Hematopoietic multipotent progenitor cell treated with erythropoietin and hydrocortisone succinate and interleukin-3 and kit ligand, for 6 days (in vitro differentiated cells): ENCODE measurements at places on chromosomes 5 and 9.
A peak's percentile ranks its signal among the peaks of the same experiment; 100 is the strongest.

DNA sequence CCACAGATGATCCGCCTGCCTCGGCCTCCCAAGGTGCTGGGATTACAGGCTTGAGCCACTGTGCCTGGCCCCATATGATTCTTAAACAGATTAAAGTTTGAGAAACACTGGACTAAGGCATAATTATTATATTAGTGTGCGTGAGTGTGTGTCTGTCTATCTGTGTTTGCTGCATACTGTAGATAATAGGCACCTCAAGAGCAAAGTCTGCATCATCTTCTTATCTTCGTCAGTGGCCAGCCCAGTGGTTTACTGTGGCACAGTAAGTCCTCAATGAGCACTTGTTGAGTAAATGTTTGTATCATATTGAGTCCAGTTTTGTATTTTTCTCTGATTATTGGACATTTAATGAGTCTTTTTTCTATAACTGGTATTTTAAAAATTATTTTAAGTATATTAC is 81.7 kb downstream of the ITGA1 start:
- DNase-seq: peak; percentile 85

GRCh38 chr9:93193388-93194220 is 9.7 kb downstream of the WNK2 start:
- DNase-seq: no peak

- no peak for DNase-seq
Observed at GRCh38 chr5:165139262-165139661, 1633.8 kb downstream of the MAT2B start.

DNA sequence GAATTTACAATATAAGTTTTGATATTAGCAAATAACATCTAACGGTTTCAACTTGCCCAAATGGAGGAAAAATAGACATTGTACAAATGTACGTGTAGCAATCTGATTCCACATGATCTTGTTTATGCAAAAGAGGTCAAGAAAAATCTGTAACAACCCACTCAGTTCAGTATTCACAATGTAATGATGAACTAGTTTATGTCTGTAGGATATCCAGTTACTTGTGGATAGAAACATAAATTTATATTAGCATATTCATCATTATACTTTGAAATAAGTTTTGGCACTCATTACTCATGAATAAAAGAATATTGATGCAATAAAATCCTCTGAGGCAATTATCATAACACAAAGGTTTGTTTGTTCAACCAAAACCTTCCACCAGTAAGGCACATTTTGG is 28.1 kb downstream of the PLK2 start:
- DNase-seq: no peak

GRCh38 chr9:133518200-133518599 is 6.6 kb downstream of the MYMK start:
- DNase-seq: no peak

DNA sequence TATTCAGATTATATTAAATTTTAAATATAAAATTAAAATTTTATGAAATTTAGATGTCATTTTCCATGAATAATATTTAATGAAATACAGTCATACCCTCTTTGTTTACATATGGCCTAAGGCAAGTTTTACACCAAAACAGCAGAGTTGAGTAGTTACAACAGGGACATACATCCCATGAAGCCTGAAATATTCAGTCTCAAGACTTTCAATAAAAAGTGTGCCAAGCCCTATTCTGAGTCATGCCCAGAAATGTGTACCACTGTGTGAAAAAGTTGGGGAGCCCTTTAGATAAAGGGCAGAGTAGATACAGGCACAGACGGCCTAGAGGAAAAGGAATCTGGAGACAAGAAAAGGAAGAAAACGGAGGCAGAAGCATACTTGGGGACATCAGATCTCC is 261.3 kb downstream of the SGCD start:
- DNase-seq: no peak

DNA sequence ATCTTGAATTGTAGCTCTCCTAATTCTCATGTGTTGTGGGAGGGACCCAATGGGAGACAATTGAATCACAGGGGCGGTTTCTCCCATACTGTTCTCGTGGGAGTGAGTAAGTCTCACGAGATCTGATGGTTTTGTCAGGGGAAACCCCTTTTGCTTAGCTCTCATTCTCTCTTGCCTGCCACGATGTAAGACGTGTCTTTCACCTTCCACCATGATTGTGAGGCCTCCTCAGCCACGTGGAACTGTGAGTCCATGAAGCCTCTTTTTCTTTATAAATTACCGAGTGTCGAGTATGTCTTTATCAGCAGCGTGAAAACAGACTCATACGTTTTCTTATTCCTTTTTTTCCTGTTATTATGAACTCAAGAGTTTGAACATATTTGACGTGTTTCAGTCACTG is 39.1 kb downstream of the RETREG1 start:
- no peak for DNase-seq

DNA sequence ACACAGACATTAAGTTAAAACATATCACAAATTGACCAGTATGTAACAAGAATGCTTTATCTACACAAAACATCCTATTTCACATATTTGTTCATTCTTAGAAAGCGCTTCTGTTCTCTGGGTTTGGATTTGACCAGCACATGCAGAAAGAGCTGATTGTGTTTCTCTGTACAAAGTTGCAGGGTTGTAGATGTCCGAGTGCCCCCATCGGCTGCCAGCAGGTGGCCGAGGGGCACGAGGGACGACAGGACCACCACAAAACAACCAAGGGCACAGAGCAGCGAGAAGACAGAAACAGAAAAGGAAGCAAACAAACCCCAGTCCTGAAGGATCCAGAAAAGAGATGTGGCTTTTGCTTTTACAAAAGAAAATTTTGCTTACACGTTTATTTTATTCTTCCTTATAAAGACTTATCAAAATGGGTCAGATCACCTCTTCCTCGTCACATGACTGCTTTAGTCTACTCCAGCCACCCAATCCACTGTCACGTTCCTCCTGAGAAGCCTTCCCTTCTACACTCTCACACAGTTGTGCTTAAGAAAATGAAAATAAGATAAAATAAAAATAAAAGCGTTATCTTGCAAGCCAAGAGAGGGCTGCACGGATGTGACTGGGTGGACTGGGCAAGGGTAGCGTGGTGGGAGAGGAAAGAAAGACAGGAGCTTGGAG is 9.5 kb downstream of the OTP start:
- no peak for DNase-seq

GRCh38 chr9:107273634-107274033 is 9.4 kb upstream of the RAD23B start:
- DNase-seq: no peak

GRCh38 chr9:98732801-98733200 is 24.1 kb upstream of the GABBR2 start:
- DNase-seq: no peak

GRCh38 chr5:5140479-5141338 is 579 bp downstream of the ADAMTS16 start:
- no peak for DNase-seq

DNA sequence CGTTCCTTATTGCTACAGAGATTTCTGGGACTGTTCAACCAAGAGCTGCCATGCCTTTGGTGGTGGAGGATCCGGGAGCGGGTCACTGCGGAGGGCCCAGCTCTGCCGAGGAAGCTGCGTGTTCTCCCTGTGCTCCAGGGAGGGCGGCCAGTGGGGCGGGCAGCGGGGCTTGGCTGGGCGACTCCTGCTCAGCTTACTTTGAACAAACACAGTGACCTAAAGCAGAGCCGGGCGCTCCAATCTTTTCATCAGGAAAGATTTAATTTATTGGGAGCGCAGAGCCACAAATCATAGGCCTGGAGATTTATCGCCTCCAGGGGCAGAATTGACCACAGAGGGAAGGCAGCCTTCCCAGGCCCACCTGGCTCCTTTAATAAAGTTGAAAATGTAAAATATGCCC is 27.7 kb downstream of the LHX3 start:
- DNase-seq: no peak

- no peak for DNase-seq
Observed at GRCh38 chr9:12629067-12629466, 64.1 kb upstream of the TYRP1 start.

GRCh38 chr5:44887722-44888121 is 79.0 kb downstream of the MRPS30 start:
- no peak for DNase-seq

GRCh38 chr9:91923145-91923544 is 26.9 kb downstream of the ROR2 start:
- DNase-seq: no peak

DNA sequence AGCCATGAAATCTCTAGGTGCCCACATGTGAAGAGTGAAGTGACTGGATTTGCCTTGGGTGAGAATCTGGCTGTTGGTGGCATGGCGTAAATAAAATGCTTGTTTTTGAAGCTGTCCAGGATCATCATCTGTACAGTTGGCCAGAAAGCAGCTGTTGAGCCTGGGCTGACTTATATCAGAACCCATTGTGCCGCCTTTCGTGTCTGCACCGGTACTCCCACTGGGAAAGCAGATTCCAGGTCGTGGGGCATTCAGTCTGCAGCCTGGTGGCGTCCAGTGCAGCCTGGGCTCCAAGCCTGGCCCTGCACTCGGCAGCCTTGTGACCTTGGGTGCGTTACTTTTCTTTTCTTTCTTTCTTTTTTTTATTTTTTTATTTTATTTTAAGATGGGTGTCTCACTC is 27.8 kb downstream of the PRRC2B start:
- no peak for DNase-seq

DNA sequence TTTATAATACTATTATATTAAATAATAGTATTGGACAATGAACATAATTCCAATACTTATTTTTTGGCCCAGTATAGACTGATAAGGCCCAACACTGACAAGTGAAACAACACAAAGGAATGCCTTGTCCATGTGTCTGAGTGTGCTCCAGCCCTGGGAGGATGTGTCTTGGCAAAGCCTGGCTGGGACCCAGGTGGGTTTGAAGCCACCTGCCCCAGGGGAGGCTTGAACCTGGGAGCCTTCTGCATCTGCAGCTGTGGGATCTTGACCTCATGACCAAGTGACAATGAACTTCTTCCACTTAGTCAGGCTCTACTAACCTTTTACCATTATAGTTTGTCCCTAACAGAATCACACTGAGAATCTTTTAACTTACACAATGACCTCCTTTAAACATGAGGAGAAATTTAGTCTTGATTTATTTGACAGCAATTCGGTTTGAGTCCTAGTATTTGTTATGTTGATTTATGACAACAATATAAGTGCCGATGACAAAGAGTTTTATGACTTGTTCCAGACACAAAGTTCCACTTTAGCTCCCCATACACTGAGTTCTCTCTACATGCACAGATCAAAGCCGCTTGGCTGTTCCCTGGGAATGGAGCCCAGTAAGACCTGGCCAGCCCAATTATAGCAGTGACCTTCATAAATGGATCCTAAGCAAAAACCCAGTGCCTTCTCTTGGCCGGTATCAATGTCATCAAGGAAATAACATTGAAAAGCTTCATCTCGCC is 294.5 kb downstream of the CTNND2 start:
- DNase-seq: no peak

GRCh38 chr5:149834246-149834855 is 104.2 kb downstream of the PPARGC1B start:
- DNase-seq: peak; percentile 90

- peak; percentile 17 for DNase-seq
Observed at GRCh38 chr5:98772415-98773213, 849 bp upstream of the RGMB start.

DNA sequence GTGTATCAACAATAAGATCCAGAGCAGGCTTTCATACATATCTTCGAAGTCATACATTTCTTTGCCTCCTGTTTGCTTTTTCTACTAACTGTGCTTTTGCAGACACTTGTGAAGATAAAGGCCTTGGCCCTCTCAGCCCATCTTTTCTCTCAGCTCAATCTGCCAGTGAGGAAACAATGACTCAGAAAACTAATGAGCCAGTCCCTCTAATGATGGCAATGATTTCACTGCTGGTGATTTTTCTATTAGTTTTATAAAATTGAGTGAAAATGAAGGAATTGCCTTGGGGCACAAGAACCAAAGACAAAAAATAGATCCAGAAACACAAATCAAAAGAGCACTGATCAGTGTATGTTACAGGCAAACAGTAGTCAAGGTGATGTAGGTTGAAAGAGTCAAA is 167.7 kb upstream of the PPP2R2B start:
- DNase-seq: no peak

DNA sequence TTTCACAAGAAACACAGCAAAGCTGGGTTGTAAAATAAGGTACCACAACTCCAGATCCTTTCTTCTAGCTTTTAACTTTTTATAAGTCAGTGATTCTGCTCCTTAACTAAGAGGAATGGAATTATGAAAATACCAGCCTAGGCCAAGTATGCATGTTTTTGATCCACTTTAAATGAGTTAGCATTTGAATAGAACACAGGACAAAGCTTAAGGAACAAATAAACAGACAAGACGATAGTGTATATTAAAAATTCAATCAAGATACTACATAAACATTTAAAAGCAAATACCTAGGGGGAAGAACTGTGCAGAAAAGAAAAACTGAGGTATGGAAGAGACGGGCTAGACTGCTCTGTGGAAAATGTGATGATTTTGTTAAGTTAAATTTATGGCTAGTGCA is 200.7 kb downstream of the LURAP1L start:
- DNase-seq: no peak

DNA sequence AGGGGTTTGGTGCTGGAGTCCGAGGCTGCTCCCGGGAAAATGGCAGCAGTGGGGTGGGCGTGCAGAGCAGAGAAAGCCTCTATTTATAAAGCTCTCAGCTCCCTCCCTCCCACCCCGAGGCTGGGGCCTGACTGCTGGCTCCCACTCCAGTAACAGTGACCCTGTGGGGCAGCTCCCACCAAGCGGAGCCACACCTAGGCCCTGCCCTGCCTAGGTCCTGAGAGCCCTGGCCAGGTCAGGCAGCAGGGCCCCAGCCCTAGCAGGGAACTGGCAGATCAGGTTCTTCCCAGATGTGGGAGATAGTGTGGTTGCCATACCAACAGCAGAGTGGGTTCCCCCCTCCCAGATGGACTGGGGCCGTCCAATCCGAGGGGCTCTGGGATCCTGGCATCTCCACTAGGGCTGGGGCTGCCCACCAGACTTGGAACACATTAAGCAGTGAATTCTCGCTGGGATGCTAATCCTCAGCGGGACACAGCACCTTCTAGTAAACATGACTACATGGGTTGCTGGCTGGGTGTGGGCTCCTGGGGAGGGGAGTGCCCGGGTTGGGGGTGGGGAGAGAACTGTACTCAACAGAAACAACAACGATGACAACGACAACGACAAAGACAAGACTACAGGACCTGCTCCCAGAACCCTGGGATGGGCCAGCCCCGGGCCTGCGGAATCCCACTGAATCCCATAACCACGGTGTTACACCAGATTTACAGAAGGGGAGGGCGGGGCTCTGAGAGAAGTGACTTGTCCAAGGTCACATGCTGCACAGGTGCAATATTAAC is 1.5 kb downstream of the SH3GLB2 start:
- no peak for DNase-seq

DNA sequence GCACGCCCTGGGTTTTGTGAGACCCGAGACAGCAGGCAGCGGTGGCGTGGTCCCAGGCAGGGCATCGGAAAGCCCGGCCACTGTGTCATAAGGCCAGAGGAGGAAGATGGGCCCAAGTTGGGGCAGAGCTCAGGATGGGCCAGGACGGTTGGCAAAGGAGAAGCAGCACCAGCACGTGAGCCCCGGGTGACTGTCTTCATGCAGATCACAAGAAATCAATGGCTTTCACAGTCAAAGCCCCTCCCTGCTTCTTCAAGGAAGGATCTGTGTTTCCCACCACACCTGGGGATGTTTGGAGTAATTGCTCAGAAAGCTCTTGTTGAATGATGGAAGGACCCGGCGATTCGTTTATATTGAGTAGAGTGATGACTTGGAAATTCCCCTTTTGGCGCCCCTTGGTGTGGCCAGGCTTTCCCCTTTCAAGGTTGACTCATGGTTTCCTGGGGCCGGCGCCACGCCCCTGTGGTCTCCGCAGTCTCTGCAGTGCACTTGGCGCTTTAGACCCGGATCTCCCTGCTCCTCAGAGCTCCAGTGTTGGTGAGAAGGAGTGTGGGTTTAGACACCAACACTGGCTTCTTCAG is 52.1 kb downstream of the IL31RA start:
- DNase-seq: peak; percentile 30
